NCI-H526 (cell line): ENCODE measurements at places on chromosomes 12 and 14.

GRCh38 chr12:2364631-2365051, 311.9 kb downstream of the CACNA1C start:
- no peak for DNase-seq

DNA sequence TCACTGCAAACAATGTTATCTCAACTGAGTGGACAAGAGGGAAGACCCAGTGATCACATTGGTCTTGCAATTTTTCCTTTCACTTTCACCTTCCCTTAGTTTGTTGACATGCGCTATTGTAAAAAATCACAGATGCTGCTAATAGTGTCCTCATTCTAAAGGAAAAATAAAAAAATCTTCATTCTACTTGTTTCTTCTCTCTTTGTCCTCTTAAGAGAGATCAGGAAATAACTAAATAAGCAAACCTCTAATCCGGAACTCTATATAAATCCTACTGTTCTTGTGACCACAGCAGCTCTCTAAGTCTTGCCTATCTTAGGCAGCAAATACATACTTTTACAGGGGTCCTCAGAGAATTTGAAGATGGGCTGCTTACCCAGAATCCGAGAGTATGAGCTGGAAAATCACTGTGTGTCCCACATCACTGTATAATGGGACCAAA, 257.7 kb downstream of the NAV3 start:
- no peak for DNase-seq

GRCh38 chr14:35708062-35708461, 101.0 kb downstream of the RALGAPA1 start:
- DNase-seq, result no peak

- no peak for DNase-seq
Observed at GRCh38 chr12:18863769-18864500, 126.0 kb downstream of the CAPZA3 start.

DNA sequence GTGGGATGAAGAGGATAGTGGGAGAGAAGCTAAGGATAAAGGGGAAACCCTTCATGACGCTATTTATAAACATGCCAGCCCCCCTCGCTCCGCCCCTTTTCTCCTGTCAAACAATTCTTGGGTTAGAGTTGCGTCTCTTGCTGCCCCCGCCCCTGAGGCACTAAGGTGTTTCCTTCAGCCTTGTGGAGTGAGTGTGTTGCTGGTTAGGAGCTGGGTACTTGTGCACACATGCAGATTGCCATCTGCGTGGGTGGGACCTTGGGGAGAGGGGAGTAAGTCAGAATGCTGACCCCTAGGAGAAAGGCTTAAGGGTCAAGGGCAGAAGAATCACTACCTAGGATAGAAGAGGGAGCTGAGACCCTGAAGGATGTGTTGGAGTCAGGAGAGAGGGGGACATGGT, 5.4 kb downstream of the FOXJ2 start:
- DNase-seq, result no peak

DNA sequence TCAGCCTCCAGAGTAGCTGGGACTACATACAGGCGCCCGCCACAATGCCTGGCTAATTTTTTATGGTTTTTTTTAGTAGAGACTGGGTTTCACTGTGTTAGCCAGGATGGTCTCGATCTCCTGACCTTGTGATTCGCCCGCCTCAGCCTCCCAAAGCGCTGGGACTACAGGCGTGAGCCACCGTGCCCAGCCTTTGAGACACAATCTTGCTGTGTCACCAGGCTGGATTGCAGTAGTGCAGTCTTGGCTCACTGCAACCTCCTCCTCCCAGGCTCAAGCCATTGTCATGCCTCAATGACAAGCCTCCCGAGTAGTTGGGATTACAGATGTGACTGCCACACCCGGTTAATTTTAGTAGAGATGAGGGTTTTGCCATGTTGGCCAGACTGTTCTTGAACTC, 21.3 kb upstream of the STRN3 start:
- no peak for DNase-seq

- no peak for DNase-seq
Observed at GRCh38 chr14:57818511-57818910, 47.4 kb downstream of the SLC35F4 start.

GRCh38 chr12:13101821-13102375, 1.6 kb downstream of the GSG1 start:
- no peak for DNase-seq

GRCh38 chr14:91376547-91377477, 40.8 kb downstream of the CCDC88C start:
- peak; percentile 23 for DNase-seq

- DNase-seq, result no peak
Observed at GRCh38 chr14:93056840-93057585, 58.7 kb downstream of the ITPK1 start.

GRCh38 chr12:112595410-112595809, 176.7 kb downstream of the PTPN11 start:
- no peak for DNase-seq

- DNase-seq, result peak; percentile 11
Observed at GRCh38 chr14:40955131-40955505, 651.6 kb upstream of the LRFN5 start.

- DNase-seq, result no peak
Observed at GRCh38 chr12:110543252-110543959, 39.7 kb downstream of the PPTC7 start.
